ENCODE measurements at places on chromosomes 7 and 10. TPM values are rescaled to one million over a fixed set of nuclear protein-coding genes. Genes with fewer than 3 reads are reported as not detected.

DNA sequence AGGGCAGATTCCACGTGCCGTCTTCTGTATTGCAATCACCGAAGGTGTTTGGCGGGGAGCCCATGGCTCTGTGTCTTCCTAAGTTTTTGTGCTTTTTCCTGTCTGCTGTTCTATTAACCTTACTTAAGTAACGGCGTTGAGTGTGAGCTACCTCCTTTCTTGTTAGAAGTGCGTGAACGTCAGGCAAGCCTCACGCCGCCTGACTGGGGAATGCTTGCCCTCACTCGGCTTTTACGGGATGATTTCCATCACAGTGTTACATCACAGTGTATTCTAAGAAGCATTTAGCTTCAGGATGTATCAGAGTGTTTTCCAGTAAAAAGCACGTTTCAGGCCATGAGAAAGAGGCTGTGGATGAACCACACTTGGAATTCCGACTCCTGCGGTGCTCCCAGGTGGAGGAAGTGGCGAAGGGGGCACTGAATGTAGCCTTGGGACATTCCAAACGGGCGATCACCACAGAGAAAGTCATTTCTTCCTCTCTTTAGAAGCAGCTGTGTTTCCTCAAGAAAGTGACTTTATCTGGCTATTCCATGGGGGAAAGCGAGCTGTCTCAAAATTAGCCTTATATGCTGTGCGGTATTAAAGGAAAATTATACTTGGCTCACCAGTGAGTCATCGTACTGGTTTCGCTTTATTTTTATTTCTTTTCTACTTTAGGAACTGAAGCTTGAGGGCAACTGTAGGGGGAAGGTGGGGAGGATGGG lies 290.7 kb downstream of the KLF6 start:
- H3K36me3 ChIP-seq = no peaks in the 10 kb centered on the region
- H3K27ac ChIP-seq = no peak overlapping the region
- H3K4me3 ChIP-seq = no peak overlapping the region
- no peaks in the 10 kb centered on the region for H3K4me1 ChIP-seq

- no peaks in the 10 kb centered on the region for H3K27me3 ChIP-seq
- peaks cover 42% of the 10 kb centered on the region for H3K36me3 ChIP-seq
- no peak overlapping the region for H3K4me3 ChIP-seq
- DNase-seq = no peak
- peak overlapping the region; percentile 64 for H3K27ac ChIP-seq
These were observed 12.8 kb downstream of the SPOCK2 start for GRCh38 chr10:72075376-72076115.

GRCh38 chr10:88755753-88756152 lies 4.1 kb upstream of the LIPN start:
- H3K27me3 ChIP-seq = peaks cover 3% of the 10 kb centered on the region
- DNase-seq = no peak
- no peak overlapping the region for H3K4me3 ChIP-seq
- H3K4me1 ChIP-seq = peaks cover 4% of the 10 kb centered on the region

- H3K36me3 ChIP-seq = no peaks in the 10 kb centered on the region
- no peaks in the 10 kb centered on the region for H3K4me1 ChIP-seq
- no peak overlapping the region for H3K27ac ChIP-seq
- DNase-seq = no peak
- H3K4me3 ChIP-seq = no peak overlapping the region
These were observed 125.9 kb upstream of the PPIF start for GRCh38 chr10:79221110-79222051.

- H3K4me1 ChIP-seq = peaks cover 12% of the 10 kb centered on the region
- no peaks in the 10 kb centered on the region for H3K27me3 ChIP-seq
- DNase-seq = no peak
- H3K4me3 ChIP-seq = no peak overlapping the region
- peaks cover 3% of the 10 kb centered on the region for H3K36me3 ChIP-seq
These were observed 5.0 kb upstream of the PAXIP1 start for GRCh38 chr7:155007947-155008346.

SPDYE6 gene
- total RNA-seq = not detected

DNA sequence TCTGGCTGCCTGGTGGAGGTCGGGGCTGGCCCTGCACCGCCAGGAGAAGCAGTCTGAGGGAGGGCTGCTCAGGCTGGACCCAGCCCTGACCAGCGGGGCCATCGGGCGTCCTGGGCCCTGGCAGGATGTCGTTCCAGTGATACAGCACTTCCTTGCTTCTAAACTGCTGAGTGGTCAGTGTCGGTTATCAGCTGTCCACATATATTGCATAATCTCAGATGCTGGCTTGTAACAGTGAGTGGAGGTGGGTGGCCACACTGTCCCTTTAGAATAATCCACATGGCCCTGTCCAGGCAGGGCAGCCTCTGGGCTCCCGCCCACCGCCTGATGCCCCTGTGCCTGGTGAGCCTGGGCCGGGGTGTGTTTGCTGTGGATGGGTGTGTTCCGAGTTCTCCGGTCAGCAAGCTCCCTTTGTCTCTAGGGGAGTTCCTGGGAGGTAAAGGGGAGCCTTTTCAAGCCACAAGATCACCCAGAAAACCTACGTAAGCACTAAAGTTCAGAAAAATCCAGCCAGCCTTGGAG lies 86.1 kb downstream of the LHPP start:
- peaks cover 8% of the 10 kb centered on the region for H3K4me1 ChIP-seq
- no peak overlapping the region for H3K4me3 ChIP-seq
- H3K27ac ChIP-seq = no peak overlapping the region
- no peak for DNase-seq
- peaks cover 3% of the 10 kb centered on the region for H3K27me3 ChIP-seq

DNA sequence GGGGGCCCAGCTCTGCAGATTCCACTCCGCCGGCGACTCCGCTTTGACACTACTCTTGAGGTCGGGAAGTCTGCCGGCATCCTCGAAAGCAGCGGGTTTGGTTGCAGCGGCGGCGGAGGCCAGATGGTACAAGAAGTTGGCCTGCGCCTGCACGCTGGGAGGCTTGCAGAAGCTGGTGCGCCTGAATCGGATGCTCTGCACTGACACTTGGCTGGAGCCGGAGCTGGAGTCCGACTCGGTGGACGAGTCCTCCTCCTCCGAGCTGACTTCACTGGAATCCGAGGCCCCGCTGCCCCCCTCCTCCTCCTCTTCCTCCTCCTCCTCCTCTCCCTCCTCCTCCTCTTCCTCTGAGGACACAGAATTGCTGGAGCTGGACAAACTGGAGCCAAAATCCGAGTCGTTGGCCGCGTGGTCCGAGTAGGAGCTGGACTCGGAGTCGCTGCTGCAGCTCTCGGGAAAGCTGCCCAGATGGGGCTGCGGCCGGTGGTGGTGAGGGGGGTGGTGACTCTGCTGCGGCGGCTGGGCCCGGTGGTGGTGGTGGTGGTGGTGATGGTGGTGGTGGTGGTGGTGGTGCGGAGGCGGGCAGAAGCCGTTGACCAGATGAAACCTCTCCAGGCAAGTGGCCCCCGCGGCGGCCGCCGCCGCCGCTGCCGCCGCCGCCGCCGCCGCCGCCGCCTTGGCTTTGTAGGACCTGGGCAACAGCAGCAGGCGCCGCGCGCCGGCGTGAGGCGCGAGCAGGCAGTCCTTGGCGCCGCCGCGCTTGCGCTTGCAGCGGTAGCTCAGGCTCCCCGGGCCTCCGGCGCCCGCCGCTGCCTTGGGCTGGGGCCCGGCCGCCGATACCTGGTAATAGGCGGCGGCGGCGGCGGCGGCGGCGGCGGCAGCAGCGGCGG lies 9.0 kb downstream of the SKIDA1 start:
- H3K36me3 ChIP-seq = no peaks in the 10 kb centered on the region
- H3K4me3 ChIP-seq = peak overlapping the region; percentile 87
- H3K4me1 ChIP-seq = peaks cover 31% of the 10 kb centered on the region
- no peak overlapping the region for H3K27ac ChIP-seq
- peaks cover 88% of the 10 kb centered on the region for H3K27me3 ChIP-seq
- DNase-seq = peak; percentile 67

GIMAP2 gene
- 140 TPM for total RNA-seq

GRCh38 chr7:145252031-145252430 lies 416.2 kb upstream of the TPK1 start:
- no peak overlapping the region for H3K4me3 ChIP-seq
- H3K27me3 ChIP-seq = no peaks in the 10 kb centered on the region
- DNase-seq = no peak
- H3K36me3 ChIP-seq = no peaks in the 10 kb centered on the region
- H3K4me1 ChIP-seq = no peaks in the 10 kb centered on the region
- H3K27ac ChIP-seq = no peak overlapping the region

DNA sequence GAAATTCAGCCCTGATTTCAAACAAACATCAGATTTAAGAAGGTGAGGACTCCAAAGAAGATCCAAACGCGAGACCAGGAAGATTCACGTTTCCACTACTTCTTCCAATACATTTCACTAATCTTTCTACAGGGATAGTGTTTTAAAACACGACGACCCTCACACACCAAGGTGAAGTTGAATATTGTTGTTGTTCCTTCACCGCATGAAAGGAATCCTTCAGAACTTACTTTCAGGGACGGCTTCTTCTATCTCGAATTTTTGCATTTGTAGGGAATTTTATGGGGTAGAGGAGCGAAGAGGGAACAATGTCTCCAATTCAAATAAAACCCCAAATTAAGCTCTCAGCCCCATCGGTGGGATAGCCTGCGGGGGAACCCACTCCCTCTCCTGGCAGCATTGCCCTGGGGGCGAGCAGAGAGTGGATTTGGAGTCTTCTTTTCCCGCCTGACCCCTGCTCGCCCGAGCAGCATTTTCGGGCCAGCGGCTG lies 1.5 kb upstream of the GATA3 start:
- peaks cover 33% of the 10 kb centered on the region for H3K4me1 ChIP-seq
- no peak for DNase-seq
- peak overlapping the region; percentile 98 for H3K4me3 ChIP-seq
- H3K36me3 ChIP-seq = peaks cover 22% of the 10 kb centered on the region
- H3K27me3 ChIP-seq = peaks cover 35% of the 10 kb centered on the region

GBX1 gene
- total RNA-seq = not detected

DNA sequence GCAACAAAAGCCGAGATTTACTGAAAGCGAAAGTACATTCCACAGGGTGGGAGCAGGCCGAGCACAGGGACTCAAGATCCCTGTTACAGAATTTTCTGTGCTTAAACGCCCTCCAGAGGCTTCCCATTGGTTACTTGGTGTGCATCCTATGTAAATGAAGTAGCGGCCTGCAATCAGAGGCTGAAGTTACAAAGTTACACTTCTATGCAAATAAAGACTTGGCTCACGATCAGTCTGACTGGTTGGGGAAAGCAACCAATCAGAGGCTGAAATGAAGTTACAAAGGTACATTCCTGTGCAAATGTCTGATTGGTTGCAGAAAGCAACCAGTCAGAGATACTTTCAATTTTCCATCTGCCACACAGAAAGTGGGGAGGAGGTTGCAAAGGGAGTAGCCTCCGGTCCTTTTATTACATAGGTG lies 4.1 kb downstream of the ACBD7 start:
- H3K4me1 ChIP-seq = no peaks in the 10 kb centered on the region
- no peaks in the 10 kb centered on the region for H3K36me3 ChIP-seq
- no peaks in the 10 kb centered on the region for H3K27me3 ChIP-seq
- no peak overlapping the region for H3K27ac ChIP-seq
- no peak for DNase-seq

- no peaks in the 10 kb centered on the region for H3K36me3 ChIP-seq
- H3K27ac ChIP-seq = no peak overlapping the region
These were observed 23.3 kb upstream of the GFRA1 start for GRCh38 chr10:116296291-116296721.

- no peak for DNase-seq
- H3K27me3 ChIP-seq = no peaks in the 10 kb centered on the region
- no peak overlapping the region for H3K4me3 ChIP-seq
- peaks cover 23% of the 10 kb centered on the region for H3K36me3 ChIP-seq
- H3K27ac ChIP-seq = no peak overlapping the region
- no peaks in the 10 kb centered on the region for H3K4me1 ChIP-seq
These were observed 7.3 kb downstream of the MMP21 start for GRCh38 chr10:125768219-125768855.

PAPOLB gene
- not detected for total RNA-seq

DNA sequence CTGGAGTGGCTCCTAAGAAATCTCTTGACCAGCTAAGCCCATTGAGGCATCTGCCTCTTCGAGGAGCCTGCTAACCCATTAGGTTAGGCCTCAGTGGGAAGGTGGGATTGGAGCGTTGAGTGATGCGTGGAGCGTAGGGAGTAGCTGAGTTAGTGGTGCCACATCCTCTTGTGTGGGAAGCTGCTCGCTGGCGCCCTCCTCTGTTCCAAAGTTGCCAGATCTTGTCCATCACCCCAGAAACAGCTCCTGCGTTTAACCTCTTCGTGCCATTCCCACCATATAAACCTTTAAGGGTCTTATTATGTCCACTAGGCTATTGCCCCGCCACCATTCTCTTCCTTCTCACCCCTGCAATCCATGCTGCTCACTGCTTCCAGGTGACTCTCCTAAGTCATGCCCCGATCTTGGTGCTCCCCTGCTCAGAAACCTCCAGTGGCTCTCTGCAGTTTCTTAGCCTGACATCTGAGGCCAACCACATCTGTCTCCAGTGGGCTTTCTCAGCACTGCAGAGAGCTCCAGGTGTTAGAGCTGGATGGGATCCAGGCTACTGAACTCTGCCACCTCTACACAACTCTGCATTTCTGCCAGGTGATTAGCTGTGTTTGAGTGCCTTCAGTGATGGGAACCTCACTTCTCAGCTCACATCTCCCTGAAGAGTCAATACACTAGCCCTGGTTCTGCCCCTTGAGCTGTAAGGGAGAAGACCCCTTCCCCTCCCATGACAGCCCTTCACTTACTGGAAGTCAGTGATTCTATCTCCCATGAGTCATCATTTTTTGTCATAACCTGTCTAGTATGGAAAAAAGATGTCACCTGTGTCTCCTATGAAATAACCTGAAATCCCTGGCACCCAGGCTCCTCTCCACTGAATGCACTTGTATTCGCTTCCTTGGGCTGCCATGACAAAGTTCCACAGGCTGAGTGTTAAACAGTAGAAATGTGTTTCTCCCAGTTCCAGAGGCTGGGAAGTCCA lies 65.0 kb upstream of the FGFR2 start:
- no peaks in the 10 kb centered on the region for H3K36me3 ChIP-seq
- peak overlapping the region; percentile 21 for H3K27ac ChIP-seq
- DNase-seq = no peak
- peaks cover 2% of the 10 kb centered on the region for H3K27me3 ChIP-seq
- no peak overlapping the region for H3K4me3 ChIP-seq
- no peaks in the 10 kb centered on the region for H3K4me1 ChIP-seq

DNA sequence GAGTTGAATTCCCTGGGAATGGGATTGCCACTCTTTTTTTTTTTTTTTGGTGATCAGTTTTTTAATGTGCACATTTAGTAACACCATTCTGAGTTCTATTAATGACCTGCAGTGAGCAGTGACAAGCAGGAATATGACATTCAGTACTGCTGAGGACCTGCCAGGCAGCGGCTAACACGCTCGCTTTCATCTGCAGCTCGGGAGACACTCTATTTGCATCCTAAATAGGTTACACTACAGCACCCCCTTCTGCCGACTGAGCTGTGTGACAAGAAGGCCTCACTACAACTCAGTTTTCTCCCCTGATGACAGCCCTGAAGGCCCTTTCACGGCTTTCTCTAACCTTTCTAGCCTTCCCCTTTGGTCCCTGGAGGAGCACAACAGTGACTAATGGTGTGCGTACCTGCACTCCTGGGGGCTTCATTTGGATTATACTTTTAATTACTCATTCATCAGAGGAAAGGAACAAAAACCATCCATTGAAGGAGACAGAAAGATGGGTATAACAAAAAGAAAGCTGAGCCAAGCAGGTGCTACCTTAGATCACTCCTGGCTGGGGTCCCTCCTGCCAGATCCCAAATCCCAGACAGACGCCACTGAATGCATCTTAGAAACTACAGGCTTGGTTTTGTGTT lies 872.4 kb downstream of the LRMDA start:
- H3K27me3 ChIP-seq = no peaks in the 10 kb centered on the region
- H3K4me1 ChIP-seq = no peaks in the 10 kb centered on the region
- H3K4me3 ChIP-seq = no peak overlapping the region
- H3K27ac ChIP-seq = no peak overlapping the region
- no peaks in the 10 kb centered on the region for H3K36me3 ChIP-seq
- DNase-seq = no peak
